ENCODE measurements at places on chromosomes 7 and 10.

DNA sequence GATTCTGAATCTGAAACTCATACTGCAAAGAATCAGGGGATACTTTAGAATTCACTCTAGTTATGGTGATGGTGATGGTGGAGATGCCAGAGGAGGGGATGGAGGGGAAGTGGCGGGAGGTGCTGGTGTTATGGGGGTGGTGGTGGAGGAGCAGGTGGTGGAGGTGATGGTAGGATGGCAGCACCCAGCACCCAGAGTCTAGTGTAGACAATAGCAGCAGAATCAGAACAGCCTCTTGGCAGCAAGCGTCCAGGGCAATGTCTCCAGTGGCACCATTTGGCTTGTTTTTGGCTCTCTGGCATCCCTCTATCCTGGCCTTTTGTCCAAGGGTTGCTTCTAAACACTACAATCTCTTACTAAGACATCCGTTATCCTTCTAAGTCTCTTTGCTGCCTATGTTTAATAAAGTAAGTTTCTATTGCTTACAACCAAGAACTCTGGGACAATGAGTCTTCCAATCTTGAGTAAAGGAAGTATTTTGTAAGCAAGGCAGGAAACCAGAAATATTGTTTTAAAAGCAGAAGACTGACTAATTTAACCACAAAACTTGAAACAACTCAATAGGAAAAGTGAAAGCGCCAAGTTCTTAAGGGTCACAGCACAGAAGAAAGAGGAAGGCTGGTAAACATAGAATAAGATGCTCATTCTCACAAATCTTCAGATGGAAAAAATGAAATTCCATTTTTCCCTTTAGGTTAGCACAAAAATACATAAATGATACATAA is 42.4 kb upstream of the GDF10 start:
- no peak overlapping the region for H3K4me3 ChIP-seq
- H3K4me1 ChIP-seq, result peaks cover 18% of the 10 kb centered on the region
- no peak overlapping the region for H3K27ac ChIP-seq
- peak; percentile 54 for DNase-seq
- H3K27me3 ChIP-seq, result no peaks in the 10 kb centered on the region
- no peaks in the 10 kb centered on the region for H3K36me3 ChIP-seq

DNA sequence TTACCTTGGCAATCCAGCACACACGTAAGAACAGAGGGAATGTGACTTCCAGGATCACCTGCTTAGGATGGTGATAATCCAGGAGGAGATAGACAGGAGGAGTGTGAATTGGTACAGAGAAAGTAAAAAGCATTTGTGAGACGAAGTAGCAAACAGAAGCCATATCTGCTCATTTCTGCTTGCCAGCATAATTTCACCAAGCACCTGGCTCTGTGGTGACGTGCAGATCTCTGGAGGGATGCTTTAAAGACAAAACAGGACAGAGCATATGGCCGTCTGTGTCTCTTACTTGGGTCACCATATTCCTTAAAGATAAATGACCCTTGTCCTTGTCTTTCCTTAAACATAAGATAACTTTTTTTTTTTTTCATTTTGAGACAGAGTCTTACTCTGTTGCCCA is 90.2 kb upstream of the ARHGAP21 start:
- no peaks in the 10 kb centered on the region for H3K36me3 ChIP-seq
- no peak overlapping the region for H3K4me3 ChIP-seq
- no peaks in the 10 kb centered on the region for H3K4me1 ChIP-seq
- DNase-seq, result no peak
- H3K27ac ChIP-seq, result no peak overlapping the region
- H3K27me3 ChIP-seq, result no peaks in the 10 kb centered on the region

GRCh38 chr7:53491051-53491450 is 455.6 kb downstream of the POM121L12 start:
- H3K27ac ChIP-seq, result no peak overlapping the region
- no peaks in the 10 kb centered on the region for H3K27me3 ChIP-seq
- DNase-seq, result no peak
- H3K36me3 ChIP-seq, result no peaks in the 10 kb centered on the region

GRCh38 chr7:117135553-117135891 is 182.2 kb downstream of the ST7 start:
- H3K27ac ChIP-seq, result no peak overlapping the region
- H3K27me3 ChIP-seq, result no peaks in the 10 kb centered on the region
- no peaks in the 10 kb centered on the region for H3K36me3 ChIP-seq
- H3K4me3 ChIP-seq, result no peak overlapping the region
- H3K4me1 ChIP-seq, result no peaks in the 10 kb centered on the region

- DNase-seq, result no peak
- H3K27me3 ChIP-seq, result no peaks in the 10 kb centered on the region
- no peak overlapping the region for H3K4me3 ChIP-seq
- no peak overlapping the region for H3K27ac ChIP-seq
- no peaks in the 10 kb centered on the region for H3K36me3 ChIP-seq
These were observed 203.7 kb downstream of the IPMK start for GRCh38 chr10:58063861-58064480.

DNA sequence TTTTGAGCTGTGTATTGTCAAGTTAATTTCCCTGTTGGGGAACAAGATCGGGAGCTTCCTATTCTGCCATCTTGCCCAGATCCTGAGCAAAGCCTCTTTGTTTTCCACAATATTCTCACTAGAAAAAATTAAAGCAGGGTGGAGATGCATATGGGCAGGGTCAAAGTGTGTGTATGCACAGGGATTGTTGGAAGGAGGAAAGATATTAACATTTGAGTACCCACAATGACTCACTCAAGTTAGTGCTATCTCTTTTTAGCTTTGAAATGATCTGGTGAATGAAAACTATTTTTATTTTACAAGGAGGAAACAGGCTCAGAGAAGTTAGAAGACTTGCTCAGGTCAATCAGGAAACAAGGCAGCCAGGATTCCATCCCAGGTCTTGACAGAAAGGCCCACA is 6.7 kb upstream of the BTBD16 start:
- no peak overlapping the region for H3K27ac ChIP-seq
- DNase-seq, result no peak
- no peaks in the 10 kb centered on the region for H3K36me3 ChIP-seq

- H3K27ac ChIP-seq, result no peak overlapping the region
- H3K4me1 ChIP-seq, result no peaks in the 10 kb centered on the region
- no peaks in the 10 kb centered on the region for H3K36me3 ChIP-seq
- no peak overlapping the region for H3K4me3 ChIP-seq
- no peaks in the 10 kb centered on the region for H3K27me3 ChIP-seq
- no peak for DNase-seq
These were observed 66.0 kb downstream of the ENO4 start for GRCh38 chr10:116915340-116915739.

DNA sequence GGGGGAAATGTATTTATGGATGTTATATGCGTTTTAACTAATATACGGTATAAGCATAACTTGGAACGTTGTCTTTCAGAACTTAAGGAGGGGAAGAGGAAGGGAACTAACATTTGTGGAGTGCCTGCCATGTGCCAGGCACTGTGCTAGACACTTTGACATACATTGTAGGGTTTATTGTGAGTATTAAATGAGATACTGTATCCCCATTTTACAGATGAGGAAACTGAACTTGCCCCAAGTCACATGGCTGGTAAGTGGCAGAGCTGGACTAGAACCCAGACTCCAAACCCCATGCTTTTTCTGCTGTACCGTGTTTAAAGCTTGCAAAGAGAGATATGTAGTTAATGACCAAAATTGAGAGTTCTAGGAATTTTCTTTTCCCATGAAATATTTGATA is 74.6 kb downstream of the CREM start:
- no peak overlapping the region for H3K27ac ChIP-seq
- DNase-seq, result no peak
- H3K36me3 ChIP-seq, result no peaks in the 10 kb centered on the region
- H3K4me3 ChIP-seq, result no peak overlapping the region
- H3K27me3 ChIP-seq, result no peaks in the 10 kb centered on the region

GRCh38 chr10:115321360-115321759 is 228.2 kb downstream of the ATRNL1 start:
- peaks cover 32% of the 10 kb centered on the region for H3K27me3 ChIP-seq
- no peak overlapping the region for H3K27ac ChIP-seq
- H3K4me1 ChIP-seq, result 0 out of 2 replicates have a peak, but pooled peaks cover 3% of the 10 kb centered on the region
- H3K36me3 ChIP-seq, result no peaks in the 10 kb centered on the region
- DNase-seq, result peak; percentile 77
- H3K4me3 ChIP-seq, result no peak overlapping the region

- no peak overlapping the region for H3K27ac ChIP-seq
- DNase-seq, result no peak
- no peak overlapping the region for H3K4me3 ChIP-seq
- H3K36me3 ChIP-seq, result no peaks in the 10 kb centered on the region
- no peaks in the 10 kb centered on the region for H3K4me1 ChIP-seq
- no peaks in the 10 kb centered on the region for H3K27me3 ChIP-seq
These were observed 486.0 kb upstream of the LRRN3 start for GRCh38 chr7:110604885-110605284.

DNA sequence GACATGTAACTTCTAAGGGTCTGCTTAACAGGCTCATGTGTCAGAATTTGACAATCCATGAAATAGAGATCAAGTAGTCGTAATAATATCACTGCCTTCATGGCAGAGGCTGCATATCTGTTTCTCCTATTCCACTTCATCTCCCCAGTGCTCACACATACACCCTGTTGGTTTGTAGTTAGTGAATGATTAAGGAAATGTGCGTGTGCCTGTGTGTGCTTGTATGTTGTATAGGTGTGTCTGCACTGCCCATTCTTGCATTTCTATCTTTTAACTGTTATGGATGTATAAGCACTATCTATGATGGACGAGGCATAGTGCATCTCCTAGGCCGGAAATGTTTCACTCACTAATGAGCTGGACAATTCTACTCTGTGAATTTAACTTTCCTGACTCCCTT is 985.2 kb downstream of the LRMDA start:
- no peaks in the 10 kb centered on the region for H3K4me1 ChIP-seq
- H3K4me3 ChIP-seq, result no peak overlapping the region
- DNase-seq, result no peak
- no peak overlapping the region for H3K27ac ChIP-seq

- H3K4me1 ChIP-seq, result no peaks in the 10 kb centered on the region
- no peaks in the 10 kb centered on the region for H3K27me3 ChIP-seq
- H3K4me3 ChIP-seq, result no peak overlapping the region
- no peak for DNase-seq
These were observed 2.6 kb downstream of the DRGX start for GRCh38 chr10:49393301-49393700.

DNA sequence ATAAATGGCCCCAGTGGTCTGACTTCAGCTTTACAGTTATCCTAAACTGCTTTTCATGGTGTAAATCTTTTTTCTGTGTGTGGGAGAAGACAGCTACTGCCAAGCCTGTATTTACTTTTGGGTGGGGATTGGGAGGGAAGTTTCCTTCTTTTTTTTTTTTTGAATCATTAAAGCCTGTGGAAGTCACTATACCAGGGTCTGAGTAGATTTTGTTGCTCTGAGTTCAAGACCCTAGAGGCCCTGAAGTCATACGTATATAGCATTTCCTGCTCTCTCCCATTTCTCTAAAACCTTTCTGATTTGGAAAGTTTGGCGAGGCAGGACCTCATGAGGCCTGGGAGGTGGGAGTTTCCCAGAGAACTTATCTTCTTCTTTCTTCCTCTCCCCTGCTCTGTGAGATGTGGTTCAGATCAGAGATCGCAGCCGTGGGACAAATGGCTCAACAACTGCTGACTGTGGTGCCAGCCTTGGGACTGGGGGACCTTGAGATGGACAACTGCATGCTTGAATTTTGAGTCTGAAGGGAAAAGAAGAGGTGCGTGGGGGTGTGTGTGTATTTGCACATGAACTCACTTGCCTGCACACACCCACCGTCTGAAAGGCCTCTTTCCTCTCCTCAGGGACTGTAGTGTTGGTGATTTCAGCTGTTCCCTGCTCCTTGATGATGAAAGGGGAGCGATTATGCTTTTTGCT is 18.1 kb downstream of the LRMDA start:
- DNase-seq, result no peak
- H3K36me3 ChIP-seq, result no peaks in the 10 kb centered on the region
- no peak overlapping the region for H3K27ac ChIP-seq
- no peaks in the 10 kb centered on the region for H3K4me1 ChIP-seq

- H3K4me3 ChIP-seq, result no peak overlapping the region
- no peak overlapping the region for H3K27ac ChIP-seq
- no peaks in the 10 kb centered on the region for H3K27me3 ChIP-seq
- no peaks in the 10 kb centered on the region for H3K4me1 ChIP-seq
- no peaks in the 10 kb centered on the region for H3K36me3 ChIP-seq
These were observed 56.2 kb upstream of the PDCD4 start for GRCh38 chr10:110815354-110816004.

DNA sequence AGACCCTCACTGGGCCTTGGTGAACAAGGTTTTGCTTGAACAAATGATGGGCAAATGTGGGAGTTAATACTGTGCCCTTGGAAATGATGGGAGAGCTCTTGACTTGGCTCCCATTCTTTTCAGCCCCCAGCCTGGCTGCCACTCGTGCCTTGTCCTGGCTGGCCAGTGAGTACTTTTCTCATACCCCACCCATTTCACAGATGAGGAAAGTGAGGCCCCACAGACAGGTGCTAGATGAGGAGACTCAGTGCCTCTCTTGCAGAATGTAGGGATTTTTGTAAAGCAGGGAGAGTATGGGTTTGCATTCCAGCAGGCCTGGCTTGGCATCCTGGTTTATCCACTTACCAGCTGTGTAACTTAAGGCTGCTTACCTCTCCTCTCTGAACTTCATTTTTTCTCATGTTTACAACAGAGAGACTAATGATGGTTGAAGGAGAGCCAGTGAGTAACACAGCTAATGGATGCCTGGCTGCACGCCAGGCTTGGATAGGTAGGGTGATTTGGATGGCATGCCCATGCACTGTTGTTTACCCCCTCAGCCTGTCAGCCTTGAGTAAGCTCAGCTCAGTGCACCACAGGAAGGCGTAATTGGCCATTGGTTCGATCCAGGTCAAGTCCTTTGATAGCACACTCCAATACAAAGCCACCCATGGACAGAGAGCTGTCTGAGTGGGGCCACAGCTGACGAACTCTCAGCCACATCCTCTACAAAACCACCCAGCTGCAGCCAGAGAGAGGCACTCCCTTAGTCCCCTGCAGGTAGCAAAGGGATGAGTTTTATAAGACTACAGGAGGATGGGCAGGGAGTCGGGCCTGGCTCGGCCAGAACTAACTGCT is 436.8 kb downstream of the RPS24 start:
- DNase-seq, result no peak
- H3K27ac ChIP-seq, result no peak overlapping the region
- no peaks in the 10 kb centered on the region for H3K4me1 ChIP-seq
- no peaks in the 10 kb centered on the region for H3K36me3 ChIP-seq
- no peaks in the 10 kb centered on the region for H3K27me3 ChIP-seq

- H3K4me3 ChIP-seq, result no peak overlapping the region
- no peak overlapping the region for H3K27ac ChIP-seq
- no peaks in the 10 kb centered on the region for H3K27me3 ChIP-seq
- no peaks in the 10 kb centered on the region for H3K4me1 ChIP-seq
- H3K36me3 ChIP-seq, result no peaks in the 10 kb centered on the region
These were observed 32.1 kb upstream of the CHST15 start for GRCh38 chr10:124125305-124126116.

- H3K4me1 ChIP-seq, result no peaks in the 10 kb centered on the region
- no peaks in the 10 kb centered on the region for H3K27me3 ChIP-seq
- no peaks in the 10 kb centered on the region for H3K36me3 ChIP-seq
- DNase-seq, result peak; percentile 25
- H3K4me3 ChIP-seq, result no peak overlapping the region
These were observed 83.3 kb downstream of the PLXNA4 start for GRCh38 chr7:132492823-132493445.

Measured in MM.1S (cell line).